Amniotic stem cell (primary cell): ENCODE measurements at places on chromosomes 1 and 21.

DNA sequence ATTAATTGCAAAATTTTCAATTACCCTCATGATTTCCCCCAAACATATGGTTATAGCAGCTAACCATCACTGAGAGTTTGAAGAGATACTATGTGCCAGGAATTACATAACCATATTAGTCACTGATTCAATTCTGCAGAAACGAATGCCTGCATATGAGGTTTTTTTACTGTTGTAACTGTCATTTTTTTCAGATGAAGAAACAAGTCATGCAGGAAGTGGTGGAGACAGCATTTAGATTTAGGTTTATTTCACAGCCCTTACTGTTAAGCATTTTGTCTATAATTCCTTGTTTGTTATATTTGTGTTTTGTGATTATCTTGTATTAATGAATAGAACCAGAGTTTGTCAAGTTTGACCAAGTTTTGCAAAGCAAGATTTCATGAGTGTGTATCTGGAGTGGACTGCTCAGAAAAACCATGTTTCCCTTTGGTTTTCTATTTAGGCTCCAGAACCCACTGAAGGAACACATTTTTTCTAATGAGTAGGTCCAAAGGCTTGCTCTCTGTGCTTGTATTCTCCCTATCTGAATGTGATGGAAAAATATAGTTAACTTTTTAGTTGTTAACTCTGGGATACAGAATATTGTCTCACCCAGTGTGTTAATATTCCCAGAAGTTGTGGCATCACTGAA, 308.5 kb upstream of the ADAMTS5 start:
- DNase-seq = no peak

GRCh38 chr1:59549903-59550302, 253.0 kb downstream of the FGGY start:
- no peak for DNase-seq

DNA sequence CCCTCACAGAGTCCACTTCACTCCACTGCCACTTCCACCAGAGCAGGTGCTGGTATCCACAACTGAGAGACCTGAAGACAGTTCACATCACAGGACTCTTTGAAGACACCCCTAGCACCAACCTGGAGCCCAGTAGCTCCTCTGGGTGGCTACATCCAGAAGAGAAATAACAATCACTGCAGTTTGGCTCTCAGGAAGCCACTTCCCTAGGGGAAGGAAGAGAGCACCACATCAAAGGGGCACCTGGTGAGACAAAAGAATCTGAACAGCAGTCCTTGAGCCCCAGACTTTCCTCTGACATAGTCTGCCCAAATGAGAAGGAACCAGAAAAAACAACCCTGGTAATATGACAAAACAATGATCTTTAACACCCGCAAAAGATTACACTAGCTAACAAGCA, 113.2 kb downstream of the TENT5C start:
- DNase-seq = no peak

DNA sequence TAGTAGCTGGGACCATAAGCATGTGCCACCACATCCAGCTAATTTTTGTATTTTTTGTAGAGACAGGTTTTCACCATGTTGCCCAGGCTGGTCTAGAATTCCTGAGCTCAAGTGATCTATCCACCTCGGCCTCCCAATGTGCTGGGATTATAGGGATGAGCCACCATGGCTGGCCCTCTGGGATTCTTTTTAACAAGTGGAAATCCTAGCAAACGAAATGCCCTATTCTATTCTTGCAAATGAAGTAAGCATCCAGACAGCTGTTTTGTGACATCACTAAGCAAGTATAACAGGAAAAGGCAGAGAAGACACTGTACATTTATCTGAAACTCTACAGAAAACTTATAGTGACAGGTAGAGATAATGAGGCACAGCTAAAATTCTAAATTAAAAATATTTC, 86.4 kb downstream of the DDAH1 start:
- DNase-seq = no peak

DNA sequence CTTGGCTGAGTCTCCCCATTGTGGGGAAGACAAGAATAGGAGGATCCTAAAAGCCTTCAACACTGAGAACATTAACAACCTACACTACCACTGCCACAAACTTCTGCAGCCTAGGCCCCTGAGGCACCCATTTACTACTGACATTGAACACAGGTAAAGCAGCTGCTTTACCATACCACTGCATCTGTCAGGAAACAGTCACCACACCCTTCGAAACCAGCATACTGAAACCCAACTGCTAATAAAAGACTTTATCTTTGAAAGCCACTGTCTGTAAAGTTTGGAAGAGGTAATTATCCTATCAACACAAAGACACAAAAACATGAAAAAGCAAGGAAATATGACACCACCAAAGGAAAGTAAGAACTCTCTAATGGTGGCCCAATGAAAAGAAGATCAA, 7.4 kb downstream of the IFNAR1 start:
- no peak for DNase-seq

DNA sequence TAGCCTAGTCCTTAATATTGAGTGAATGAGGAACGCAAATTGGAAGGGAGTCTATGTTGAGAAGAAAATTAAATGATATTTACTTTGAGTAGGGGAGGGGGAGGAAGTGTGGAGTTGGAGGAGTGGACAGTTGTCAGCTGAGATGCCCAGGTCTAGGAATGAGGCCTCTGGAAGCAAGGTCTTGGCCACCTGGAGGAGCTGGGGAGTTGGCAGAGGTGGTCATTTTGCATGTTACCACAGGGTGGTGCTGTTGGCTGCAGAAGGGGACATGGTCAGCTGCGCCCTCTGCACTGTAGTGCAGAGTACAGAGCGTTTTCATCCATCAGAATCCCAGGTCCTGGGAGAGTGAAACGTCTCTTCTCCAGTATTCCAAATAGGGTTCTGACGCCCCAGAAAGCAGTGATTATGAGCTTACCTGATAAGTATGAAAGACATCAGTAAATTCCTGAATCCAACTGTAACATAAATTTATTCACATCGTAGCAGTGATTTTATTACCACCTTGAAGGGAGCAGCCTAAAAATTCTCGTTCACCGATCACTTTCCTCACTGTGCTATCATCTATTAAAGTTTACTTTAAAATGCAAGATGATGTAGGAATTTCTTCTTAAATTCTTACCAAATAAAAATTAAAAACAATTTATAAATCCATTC, 13.8 kb downstream of the PARK7 start:
- DNase-seq = no peak

- no peak for DNase-seq
These were observed 67.5 kb downstream of the TRIM11 start for GRCh38 chr1:228339059-228339704.

- no peak for DNase-seq
These were observed 94.3 kb downstream of the ADGRL4 start for GRCh38 chr1:78911956-78912880.

GRCh38 chr21:42654179-42654912, 925 bp downstream of the PDE9A start:
- no peak for DNase-seq

DNA sequence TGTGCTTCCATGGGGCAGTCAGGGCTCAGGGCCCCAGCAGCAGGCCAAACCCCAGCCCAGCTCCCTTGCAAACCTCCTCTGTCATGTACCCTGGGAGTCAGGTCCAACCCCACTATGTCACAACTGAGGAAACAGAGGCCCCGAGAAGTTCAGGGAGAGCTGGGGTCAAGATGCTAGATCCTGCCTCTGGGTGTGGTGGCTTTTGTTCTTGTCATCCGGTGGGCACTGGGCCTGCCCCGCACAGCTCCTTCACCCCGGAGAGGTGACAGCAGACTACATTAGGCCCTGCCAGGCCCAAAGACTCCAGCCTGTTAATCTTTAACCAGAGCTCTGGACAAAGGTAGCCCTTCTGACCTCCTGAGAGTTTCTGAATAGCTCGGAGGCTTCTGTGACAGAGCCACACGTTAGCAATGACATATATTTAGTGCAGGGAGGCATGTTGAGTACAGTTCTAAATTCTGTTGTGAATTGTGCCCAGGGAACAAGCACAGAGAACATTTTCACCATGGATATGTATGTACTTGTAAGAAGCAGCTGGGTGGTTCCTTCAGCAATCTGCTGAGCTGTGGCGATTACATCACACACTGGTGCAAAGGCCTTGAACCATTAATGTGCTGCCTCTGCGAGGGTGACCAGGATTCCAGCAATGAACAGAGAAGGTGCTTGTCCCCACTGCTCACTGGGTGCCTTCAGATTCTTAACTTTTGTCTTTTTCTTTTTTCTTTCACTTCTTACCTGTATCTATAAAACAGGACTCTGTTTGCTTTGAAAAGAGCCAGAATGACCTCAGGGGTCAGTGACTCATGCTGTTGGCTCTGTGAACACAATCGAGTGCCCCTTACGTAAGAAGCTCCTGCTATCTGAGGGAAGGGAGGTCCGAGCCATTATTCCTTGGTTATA, 102.8 kb downstream of the RHOU start:
- peak; percentile 36 for DNase-seq

- DNase-seq = no peak
These were observed 1163.4 kb upstream of the TMPRSS15 start for GRCh38 chr21:19566975-19567374.

DNA sequence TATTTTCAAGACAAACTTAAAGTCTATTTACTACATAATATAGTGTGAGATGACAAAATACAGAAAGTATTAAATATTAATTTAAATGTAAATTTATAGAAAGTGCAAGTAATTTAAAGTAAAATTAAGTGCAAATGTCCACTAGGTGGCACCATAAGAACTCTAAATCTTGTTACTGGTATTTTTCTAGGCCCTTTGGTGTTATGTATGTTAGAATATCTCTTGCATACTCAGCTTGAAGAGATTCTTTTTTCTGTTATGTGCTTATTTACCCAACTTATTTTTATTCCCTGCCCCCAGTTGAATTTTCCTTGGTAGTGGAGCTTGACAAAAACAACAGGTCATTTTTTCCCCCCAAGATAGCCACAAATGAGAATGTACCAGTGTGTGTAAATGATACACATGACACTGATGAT, 71.5 kb downstream of the RPS6KC1 start:
- DNase-seq = peak; percentile 56

GRCh38 chr1:35539824-35540261, 17.4 kb downstream of the KIAA0319L start:
- DNase-seq = no peak

GRCh38 chr1:3931007-3931912, 31.2 kb upstream of the C1orf174 start:
- no peak for DNase-seq

DNA sequence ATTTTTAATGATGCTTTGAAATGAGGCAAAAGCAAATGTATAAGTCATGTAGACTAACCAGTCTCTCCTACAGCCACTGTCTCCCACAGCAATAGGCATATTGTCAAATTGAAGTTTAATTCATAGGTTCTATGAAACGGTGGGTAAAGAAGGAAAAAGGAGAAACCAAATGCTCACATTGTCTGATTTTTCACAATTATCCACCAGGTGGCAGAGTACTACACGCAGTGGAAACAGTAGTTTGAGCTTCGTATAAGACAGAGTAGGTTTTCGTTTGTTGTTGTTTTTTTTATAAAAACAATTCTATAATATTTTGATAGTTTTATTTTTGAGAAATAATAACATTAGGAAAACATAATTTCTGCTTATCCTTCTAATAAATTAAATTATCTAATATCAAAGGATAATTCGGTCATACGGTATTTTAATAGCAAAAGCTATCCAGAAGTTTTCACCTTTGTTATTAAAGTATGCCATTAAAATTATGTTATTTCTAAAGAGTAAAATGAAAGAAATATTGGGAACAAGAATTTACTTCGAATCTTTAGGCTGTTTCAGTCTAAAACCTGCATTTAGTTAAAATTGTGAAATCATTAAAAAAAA, 39.1 kb downstream of the TYW3 start:
- DNase-seq = peak; percentile 18

DNA sequence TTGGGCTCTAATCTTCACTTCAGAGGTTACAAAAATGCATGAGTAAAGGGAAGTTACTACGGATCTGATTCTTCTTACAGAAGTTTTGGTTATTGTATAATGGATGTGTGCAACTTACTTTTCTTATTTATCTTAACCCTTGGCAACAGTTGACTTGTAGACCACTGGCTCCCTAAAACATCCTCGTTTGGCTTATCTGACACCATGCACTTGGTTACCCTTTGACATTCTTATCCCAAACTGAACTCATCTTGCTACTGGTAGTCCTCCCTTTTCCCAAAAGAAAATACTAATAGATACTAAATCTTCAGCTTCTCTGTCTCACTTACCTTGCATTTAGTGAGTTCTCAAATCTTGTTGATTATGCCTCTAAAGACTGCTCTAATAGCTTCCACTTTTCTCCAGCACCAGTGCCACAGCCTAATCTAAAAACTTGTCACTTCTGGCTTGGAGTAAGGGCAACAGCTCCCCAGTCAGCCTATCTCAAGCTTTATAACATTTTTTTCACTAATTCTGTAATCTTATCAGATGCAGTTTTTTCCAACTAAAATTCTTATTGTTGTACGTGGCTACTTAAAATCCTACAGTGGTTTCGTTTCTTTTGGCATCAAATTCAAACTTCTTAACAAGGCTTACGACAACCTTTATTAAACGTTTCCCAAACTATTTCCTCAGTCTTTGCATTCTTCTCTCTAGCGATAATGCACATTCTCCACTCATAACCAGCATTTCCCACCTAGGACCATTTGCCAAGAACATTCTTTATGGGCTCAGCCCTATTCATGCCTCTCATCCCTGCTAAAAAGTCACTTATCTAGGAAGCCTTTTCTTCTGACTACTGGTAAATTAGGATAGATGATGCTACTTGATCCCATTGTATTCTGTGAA, 204.2 kb downstream of the KCNT2 start:
- DNase-seq = no peak

DNA sequence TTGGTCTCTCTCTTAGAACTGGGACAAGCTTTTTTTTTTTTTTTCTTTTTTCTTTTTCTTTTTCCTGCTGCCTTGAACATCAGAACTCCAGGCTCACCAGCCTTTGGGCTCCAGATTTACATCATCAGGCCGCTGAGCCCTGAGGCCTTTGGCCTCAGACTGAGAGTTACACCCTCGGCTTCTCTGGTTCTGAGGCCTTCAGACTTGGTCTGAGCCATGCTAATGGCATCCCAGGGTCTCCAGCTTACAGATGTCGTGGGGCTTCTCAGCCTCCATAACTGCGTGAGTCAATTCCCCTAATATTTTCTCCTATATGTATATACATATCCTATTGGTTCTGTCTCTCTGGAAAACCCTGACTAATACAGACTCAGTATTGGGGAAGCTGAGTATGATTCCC, 36.5 kb upstream of the RC3H1 start:
- no peak for DNase-seq

DNA sequence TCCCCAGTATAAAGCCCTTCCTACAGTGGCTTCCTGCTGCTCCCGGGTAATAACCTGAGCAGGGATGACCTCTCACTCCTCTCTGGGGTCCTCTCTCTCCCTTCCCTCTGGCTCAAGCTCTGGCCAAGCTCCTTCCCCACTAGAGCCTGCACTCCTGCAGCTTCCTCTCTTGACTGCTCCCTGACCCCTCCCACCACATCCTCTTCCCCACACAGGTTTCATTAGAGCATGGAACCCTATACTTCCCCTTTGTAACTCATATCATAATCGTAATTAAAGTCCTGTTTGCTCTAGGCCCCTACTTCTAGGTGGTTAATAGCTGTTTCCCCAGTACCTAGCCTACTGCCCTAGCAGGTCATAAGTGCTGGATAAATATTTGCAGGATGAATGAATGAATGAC, 146.2 kb downstream of the C1orf21 start:
- no peak for DNase-seq
